ENCODE measurements at places on chromosomes 16 and 17.

DNA sequence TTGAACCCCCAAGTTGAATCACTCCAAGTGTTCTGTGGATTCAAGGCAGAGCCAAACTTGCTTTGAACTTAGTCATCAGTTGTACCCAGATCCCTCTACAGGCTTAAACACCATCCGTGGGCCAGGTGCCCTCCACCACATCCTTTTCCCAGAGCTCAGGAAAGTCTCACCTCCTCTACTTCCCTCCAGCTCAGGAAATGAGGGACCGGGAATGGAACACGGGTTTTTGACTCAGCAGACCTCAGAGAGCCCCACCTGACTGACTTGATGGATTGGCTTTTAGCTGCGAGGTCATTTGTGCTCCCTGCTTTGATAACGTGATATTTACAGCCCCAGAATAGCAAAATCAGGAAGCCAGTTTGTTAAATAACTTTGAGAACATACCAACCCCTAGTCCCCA, 20.1 kb downstream of the GID4 start:
- peak overlapping the region; percentile 26 for H3K4me3 ChIP-seq
- H3K4me1 ChIP-seq = peaks cover 5% of the 10 kb centered on the region
- H3K27ac ChIP-seq = peak overlapping the region; percentile 7
- peaks cover 25% of the 10 kb centered on the region for H3K36me3 ChIP-seq
- H3K27me3 ChIP-seq = no peaks in the 10 kb centered on the region

DNA sequence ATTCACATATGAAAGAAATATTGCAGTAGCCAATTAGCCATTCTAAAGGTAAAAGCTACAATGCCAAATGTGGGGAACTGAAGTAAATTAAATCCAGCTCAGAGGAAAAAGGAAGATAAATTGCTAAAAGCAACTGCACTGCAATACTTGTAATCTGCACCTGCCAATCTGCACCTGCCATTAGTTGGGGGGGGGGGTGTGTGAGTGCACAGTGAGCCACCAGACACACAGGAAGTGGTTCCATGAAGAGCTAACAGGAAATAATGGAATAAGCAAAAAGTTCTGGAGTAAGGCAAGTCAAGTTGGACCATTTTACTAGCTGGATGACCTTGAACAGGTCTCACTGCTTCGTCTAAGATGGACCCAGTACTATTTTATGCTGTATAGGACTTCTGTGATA, 191.8 kb downstream of the PARN start:
- H3K4me3 ChIP-seq = no peak overlapping the region
- peaks cover 28% of the 10 kb centered on the region for H3K4me1 ChIP-seq

- no peak overlapping the region for H3K27ac ChIP-seq
- no peak overlapping the region for H3K4me3 ChIP-seq
- H3K4me1 ChIP-seq = no peaks in the 10 kb centered on the region
- DNase-seq = no peak
Observed at GRCh38 chr17:51475730-51476129, 215.4 kb downstream of the UTP18 start.

DNA sequence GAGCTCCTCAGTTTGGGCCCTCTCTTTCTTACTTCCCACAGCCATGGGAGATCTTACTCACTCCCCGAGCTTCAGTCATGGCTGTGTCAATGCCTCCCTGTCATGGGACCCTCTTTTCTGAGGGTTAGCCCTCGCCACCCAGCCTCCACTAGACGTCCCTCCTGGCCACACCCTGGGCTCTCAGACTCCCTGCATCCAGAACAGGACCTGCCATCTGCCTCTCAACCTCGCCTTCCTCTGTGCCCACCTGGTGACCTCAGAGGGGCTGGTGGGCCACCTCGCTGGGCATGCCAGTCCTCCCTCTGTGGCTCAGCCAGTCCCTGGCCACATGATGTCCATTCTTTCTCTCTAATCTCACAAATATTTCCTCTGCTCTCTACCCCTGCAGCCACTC, 54.6 kb upstream of the MED9 start:
- peak overlapping the region; percentile 56 for H3K4me3 ChIP-seq
- peaks cover 10% of the 10 kb centered on the region for H3K27me3 ChIP-seq
- no peaks in the 10 kb centered on the region for H3K4me1 ChIP-seq
- H3K27ac ChIP-seq = no peak overlapping the region

GRCh38 chr16:87457061-87457611, 35.7 kb downstream of the ZCCHC14 start:
- no peak overlapping the region for H3K4me3 ChIP-seq
- H3K4me1 ChIP-seq = peaks cover 18% of the 10 kb centered on the region
- peaks cover 17% of the 10 kb centered on the region for H3K36me3 ChIP-seq
- no peaks in the 10 kb centered on the region for H3K27me3 ChIP-seq
- no peak for DNase-seq

DNA sequence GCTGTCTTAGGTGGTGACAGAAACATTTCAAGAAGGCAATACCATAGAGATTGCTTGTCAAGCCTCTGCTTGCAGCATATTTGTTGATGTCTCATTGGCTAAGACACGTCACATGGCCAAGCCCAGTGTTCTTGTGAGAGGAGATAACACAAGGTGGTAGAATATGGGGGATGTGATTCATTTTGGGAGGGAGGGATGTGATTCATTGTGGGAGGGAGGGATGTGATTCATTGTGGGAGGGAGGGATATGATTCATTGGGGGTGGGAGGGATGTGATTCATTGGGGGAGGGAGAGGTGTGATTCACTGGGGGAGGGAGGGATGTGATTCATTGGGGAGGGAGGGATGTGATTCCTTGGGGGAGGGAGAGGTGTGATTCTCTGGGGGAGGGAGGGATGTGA, 470.5 kb upstream of the SALL1 start:
- H3K27ac ChIP-seq = no peak overlapping the region
- peaks cover 3% of the 10 kb centered on the region for H3K27me3 ChIP-seq
- no peak overlapping the region for H3K4me3 ChIP-seq

DNA sequence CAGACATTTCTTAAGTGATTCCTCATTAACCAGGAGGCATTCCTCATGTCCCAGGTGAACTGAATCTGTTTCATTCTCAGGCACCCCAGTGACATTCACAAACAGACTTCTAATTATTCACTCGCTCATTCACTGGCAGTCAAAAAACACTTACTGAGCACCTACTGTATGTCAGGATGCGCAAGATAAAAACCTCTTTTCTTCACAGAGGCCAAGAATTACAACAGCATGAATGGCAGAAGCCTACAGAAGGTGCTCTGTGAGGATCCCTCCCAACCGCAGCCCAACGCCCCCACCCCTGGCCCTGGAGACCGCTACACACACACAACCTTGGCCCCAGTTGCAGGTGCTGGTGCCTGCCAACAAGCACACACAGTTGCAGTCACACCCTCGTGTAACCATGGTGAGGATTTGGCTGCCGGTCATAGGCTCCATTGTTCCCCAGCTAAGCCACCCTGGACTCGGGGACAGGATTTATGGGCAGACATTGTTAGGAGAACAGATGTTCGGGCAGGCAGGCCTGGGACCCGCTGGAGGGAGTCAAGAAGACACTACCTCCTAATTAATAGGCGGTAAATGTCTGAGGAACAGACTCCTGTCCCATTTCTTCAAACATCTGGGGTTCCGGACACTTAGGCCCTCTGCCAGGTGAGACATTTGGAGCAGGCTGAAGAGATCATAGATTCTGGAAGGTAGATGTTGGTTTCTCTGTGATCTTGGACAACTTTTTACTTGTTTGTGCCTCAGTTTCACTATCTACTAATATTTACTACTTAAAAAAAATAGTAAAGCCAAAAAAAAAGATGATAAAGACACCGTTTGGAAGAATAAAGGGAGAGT, 43.2 kb downstream of the CUEDC1 start:
- no peak overlapping the region for H3K4me3 ChIP-seq
- peak overlapping the region; percentile 30 for H3K27ac ChIP-seq
- H3K4me1 ChIP-seq = peaks cover 37% of the 10 kb centered on the region
- peaks cover 9% of the 10 kb centered on the region for H3K27me3 ChIP-seq

DNA sequence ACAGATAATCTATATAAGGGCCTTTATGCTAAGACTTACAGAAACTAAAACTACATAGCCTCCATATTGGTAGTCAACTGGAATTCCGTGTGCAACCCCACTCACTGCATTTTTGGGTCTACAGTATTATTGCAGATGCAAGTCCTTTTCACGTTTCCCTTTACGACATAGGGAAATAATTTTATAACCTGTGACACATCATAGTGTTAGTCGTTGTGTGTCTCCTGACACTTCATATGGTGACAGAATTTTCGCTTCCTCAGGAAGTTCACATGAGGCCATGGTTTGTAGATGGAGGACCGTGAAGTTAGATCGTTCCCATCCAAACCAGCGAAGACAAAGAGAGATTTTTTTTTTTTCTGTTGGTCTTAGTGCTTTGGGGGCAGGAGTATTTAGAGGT, 15.7 kb upstream of the MRC2 start:
- H3K4me3 ChIP-seq = no peak overlapping the region
- peaks cover 20% of the 10 kb centered on the region for H3K4me1 ChIP-seq
- H3K27ac ChIP-seq = no peak overlapping the region
- H3K36me3 ChIP-seq = peaks cover 42% of the 10 kb centered on the region
- peaks cover 3% of the 10 kb centered on the region for H3K27me3 ChIP-seq

- H3K36me3 ChIP-seq = no peaks in the 10 kb centered on the region
- peaks cover 9% of the 10 kb centered on the region for H3K4me1 ChIP-seq
- no peak for DNase-seq
- H3K27me3 ChIP-seq = peaks cover 4% of the 10 kb centered on the region
- no peak overlapping the region for H3K4me3 ChIP-seq
- H3K27ac ChIP-seq = no peak overlapping the region
Observed at GRCh38 chr17:47281216-47281615, 27.6 kb downstream of the ITGB3 start.

GRCh38 chr17:62950067-62950466, 16.0 kb upstream of the TANC2 start:
- no peak overlapping the region for H3K4me3 ChIP-seq
- no peaks in the 10 kb centered on the region for H3K36me3 ChIP-seq
- H3K4me1 ChIP-seq = no peaks in the 10 kb centered on the region
- DNase-seq = no peak

DNA sequence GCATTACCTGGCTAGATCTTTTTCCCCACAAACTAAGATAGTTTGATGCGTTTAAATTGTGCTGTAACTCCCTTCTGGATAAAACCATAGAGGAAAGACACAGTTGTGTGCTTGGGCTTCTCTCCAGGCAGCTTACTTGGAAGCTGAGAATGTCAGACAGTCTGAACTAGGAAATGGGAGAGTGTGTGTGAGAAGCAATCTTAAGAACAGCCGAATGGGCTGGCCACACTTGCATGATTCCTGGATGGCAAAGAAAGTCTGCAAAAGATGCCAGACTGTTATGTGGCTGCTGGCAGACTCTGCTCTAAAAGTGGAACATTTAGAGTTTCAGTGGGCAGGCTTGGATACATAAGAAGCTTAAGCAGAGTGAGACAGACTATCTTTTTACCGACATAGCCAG, 384.3 kb upstream of the PSMD7 start:
- H3K4me1 ChIP-seq = peaks cover 26% of the 10 kb centered on the region
- no peak overlapping the region for H3K4me3 ChIP-seq
- no peaks in the 10 kb centered on the region for H3K27me3 ChIP-seq
- no peak for DNase-seq
- no peaks in the 10 kb centered on the region for H3K36me3 ChIP-seq

Data from endothelial cell (in vitro differentiated cells).